T-cell (primary cell): ENCODE measurements at places on chromosomes 4 and X. TPM values are rescaled to one million over a fixed set of nuclear protein-coding genes. Genes with fewer than 3 reads are reported as not detected.

- DNase-seq, result no peak
These were observed 1480.3 kb downstream of the C4orf33 start for GRCh38 chr4:130576218-130576617.

DNA sequence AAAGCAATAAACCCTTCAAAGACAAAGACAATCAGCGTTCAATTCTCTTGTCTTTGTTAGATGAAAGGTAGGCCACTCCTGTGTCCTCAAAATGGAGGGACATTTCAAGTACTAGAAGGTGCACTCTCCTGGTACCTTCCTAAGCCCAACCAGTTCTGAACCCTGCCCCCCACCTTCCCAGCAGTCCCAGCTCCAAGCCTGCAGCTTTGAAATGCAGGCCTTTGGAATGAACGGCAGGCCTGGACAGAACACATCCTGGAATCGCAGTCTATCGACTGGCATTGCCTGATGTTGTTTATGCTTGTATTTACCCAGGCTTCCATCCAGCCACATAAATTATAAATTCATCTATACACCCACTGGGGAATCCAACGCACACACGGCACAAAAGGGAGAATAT is 47.4 kb downstream of the RASGEF1B start:
- no peak for DNase-seq

Gene CXorf65
- total RNA-seq, result 86.6 TPM

Gene POU4F2
- total RNA-seq, result not detected

- DNase-seq, result no peak
These were observed 441.0 kb downstream of the GPM6A start for GRCh38 chr4:175371091-175371490.

Gene KCNE5
- not detected for total RNA-seq

Gene DSPP
- total RNA-seq, result not detected

- peak; percentile 28 for DNase-seq
These were observed at the start of gene RTL5 for GRCh38 chrX:72131317-72132294. TSS of gene RTL5 (minus strand) at chrX:72131915.

GRCh38 chr4:110364911-110365520 is 110.9 kb upstream of the ENPEP start:
- DNase-seq, result no peak

DNA sequence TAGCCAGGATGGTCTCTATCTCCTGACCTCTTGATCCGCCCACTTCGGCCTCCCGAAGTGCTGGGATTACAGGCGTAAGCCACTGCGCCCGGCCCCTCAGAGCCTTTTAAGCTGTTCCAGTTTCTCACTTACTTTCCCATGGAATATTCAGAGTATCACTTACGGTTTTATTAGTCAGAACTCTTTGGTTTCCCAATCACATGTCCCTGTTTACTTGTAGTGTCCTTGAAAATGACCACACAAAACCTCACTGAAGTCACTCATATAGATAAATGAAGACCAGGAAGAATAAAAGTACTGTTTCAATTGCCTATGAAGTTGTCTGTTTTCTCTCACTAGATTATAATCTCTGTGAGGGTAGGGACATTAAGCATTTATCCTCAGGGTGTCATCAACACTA is 217.2 kb upstream of the HCCS start:
- no peak for DNase-seq

DNA sequence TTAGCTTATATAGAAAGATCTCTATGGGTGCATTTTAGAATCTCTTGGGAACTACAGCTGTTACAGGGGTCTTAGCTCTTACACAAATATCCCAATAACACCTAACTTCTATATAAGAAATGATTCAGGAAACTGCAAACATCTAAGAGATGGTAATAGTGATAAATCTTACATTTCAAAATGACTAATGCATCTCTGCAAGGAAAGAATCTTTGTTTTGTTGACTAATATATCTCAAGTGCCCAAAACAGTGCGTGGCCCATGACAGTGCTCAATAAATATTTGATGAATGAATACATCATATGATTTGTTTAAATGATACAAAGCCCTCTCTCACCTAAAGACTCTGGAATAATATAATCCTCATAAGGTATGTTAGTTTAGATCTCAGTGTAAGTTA is 47.5 kb downstream of the CENPE start:
- DNase-seq, result no peak

GRCh38 chr4:111636961-111637585 is 508.2 kb upstream of the FAM241A start:
- DNase-seq, result no peak

DNA sequence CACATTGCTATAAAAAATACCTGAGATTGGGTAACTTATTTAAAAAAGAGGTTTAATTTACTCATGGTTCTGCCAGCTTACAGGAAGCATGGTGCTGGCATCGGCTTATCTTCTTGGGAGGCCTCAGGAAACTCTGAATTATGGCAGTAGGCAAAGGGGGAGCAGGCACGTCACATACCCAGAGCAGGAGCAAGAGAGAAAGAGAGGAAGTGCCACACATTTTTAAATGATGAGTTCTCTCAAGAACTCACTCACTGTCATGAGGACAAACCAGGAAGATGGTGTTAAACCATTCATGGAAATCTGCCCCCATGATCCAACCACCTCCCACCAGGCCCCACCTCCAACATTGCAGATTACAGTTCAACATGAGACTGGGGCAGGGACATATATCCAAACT is 10.0 kb upstream of the AFF1 start:
- DNase-seq, result no peak

Gene FGFBP1
- total RNA-seq, result not detected
